ENCODE measurements at places on chromosomes 3 and 15. TPM values are rescaled to one million over a fixed set of nuclear protein-coding genes. Genes with fewer than 3 reads are reported as not detected.
A peak's percentile ranks its signal among the peaks of the same experiment; 100 is the strongest.

The UBE2E2 gene
- 110 TPM for total RNA-seq

GRCh38 chr15:66587749-66588148 lies 22.0 kb upstream of the LCTL start:
- H3K4me1 ChIP-seq, result no peaks in the 10 kb centered on the region
- peaks cover 5% of the 10 kb centered on the region for H3K27me3 ChIP-seq
- no peaks in the 10 kb centered on the region for H3K36me3 ChIP-seq
- H3K27ac ChIP-seq, result no peak overlapping the region

DNA sequence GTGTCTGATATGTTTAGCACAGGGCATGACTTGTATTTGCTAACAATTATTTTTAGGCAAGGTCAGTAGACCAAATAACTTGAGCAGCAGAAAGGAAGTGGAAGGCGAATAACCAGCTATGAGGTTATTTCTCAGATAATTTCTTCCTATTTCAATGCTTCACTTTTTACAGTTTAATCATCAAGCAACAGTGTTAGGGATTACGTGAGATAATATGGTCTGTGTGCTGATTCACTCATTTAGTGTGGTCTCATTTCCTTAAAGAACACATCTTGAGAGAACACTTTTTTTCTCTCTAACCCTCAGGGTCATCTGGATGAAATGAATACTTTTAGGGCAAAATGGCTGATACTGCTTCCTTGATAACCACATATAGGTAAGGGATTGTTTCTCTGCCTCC lies 126.0 kb upstream of the CCNL1 start:
- peaks cover 6% of the 10 kb centered on the region for H3K4me1 ChIP-seq

The CSTA gene
- total RNA-seq, result 0.55 TPM

GRCh38 chr3:87267953-87268645 lies 8.3 kb downstream of the POU1F1 start:
- DNase-seq, result no peak
- no peaks in the 10 kb centered on the region for H3K27me3 ChIP-seq
- H3K36me3 ChIP-seq, result no peaks in the 10 kb centered on the region

The TEX55 gene
- not detected for total RNA-seq

DNA sequence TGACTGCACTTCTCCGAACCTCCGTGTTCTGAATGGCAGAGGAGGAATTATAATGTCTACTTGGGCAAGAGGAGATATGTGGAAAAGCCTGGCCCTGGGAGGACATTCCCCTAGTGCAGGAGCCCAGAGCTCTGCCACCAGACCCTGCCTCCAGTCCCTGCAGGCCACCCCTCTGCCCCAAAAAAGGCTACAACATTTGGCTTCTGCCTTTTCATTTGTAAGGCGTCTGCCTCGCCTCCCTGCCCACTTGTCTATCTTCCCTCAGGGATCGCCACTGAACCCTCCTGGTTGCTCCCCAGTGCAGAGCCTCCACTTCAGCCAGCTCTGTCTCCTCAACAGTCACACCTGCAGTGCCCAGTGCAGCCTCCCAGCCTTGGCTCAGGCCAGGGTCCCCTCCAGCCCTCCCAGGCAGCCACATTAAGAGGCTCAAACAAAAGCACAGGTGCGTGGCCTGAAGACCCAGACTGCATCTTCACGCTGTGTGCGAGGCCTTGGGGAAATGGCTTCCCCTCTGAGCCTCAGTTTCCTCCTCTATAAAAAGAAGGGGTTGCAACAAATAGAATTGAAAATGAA lies 125.9 kb upstream of the SMAD3 start:
- no peaks in the 10 kb centered on the region for H3K27me3 ChIP-seq
- H3K36me3 ChIP-seq, result no peaks in the 10 kb centered on the region

DNA sequence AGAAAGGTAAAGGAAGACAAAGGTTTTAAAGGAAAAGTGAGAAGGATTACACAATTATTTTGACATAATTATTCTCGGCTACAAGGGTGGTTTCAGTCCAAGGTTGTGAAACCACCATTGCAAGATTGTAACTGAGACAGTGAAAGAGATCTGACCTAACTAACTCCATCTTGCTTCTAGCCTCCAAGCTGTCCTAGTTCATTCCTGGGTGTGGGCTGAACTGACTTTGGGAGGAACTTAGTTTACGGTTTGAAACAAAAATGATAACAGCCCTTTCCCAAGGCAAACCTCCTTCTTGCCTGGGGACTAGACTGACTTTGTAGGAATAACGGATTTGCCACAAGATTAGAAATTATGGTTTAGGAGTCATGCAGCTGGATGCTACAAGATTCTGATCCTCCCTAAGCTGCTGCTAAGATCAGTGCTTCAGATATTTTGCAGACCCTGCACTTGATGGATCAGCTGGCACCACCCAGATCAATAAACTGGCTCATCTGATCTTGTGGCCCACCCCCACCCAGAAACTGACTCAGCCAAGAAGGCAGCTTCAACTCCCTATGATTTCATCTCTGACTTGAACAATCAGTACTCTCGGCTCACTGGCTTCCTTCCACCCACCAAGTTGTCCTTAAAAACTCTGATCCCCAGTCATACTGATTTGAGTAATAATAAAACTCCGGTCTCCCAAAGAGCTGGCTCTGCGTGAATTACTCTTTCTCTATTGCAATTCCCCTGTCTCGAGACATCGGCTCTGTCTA lies 57.7 kb upstream of the AADACL2 start:
- no peak for DNase-seq
- no peak overlapping the region for H3K27ac ChIP-seq
- no peaks in the 10 kb centered on the region for H3K4me1 ChIP-seq

The UBAP1L gene
- total RNA-seq, result 1.9 TPM

- H3K36me3 ChIP-seq, result no peaks in the 10 kb centered on the region
- peaks cover 9% of the 10 kb centered on the region for H3K4me1 ChIP-seq
- no peak overlapping the region for H3K27ac ChIP-seq
- H3K4me3 ChIP-seq, result peak overlapping the region; percentile 58
- peaks cover 31% of the 10 kb centered on the region for H3K27me3 ChIP-seq
These were observed 1.3 kb upstream of the PIGZ start for GRCh38 chr3:196969660-196970546.

DNA sequence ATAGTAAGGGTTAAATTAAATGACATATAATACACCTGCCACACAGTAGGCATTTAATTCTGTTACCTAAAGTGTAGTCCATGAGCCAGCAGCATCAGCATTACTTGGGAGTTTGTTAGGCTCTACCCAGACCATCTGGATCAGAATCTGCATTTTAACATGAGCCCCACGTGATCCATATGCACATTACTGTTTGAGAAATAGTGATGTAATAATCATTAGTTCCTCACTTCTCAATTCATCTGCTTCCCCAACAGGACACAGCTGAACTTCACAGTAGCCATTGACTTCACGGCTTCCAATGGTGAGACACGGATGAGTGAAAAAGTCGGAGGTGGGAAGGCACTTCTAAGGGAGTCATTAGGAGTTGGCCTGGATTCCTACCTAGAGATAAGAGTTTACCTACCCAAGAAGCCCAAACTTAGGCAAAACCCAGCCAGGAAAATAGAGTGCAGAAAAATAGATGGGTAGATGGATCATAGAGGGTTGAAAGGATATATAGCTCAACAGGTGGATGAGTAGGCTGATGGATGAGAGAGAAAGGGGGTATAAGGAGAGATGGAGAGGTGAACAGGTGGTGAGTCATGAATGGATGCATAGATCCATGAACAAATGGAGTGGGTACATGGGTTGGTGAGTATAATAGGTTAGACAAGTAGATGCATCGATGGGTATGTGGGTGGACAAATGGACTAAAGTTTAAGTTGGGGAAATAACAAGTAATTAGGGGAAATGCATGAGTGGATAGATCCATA lies 13.3 kb downstream of the CPNE9 start:
- no peak for DNase-seq
- H3K36me3 ChIP-seq, result no peaks in the 10 kb centered on the region
- H3K4me3 ChIP-seq, result no peak overlapping the region
- no peaks in the 10 kb centered on the region for H3K27me3 ChIP-seq

DNA sequence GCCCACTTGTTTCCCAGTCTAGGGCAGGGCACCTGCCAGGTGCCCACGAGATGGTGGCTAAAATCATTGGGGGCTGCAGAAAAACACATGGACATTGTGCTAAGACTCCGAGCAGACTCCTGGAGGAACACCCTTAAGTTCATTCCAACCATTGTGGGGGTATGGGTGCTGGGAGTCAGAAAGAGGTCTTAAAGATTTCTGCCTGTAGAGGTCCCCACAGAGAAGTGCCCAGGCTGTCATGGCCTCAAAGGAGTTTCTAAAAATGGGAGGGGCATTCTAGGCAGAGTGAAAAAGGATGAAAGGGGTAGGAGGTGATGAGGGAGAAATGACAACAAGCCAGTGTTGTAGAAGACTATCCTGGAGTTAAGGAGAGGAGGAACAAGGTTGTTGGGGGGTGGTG lies 17.1 kb downstream of the RBP1 start:
- no peaks in the 10 kb centered on the region for H3K4me1 ChIP-seq
- no peak for DNase-seq
- H3K36me3 ChIP-seq, result peaks cover 34% of the 10 kb centered on the region
- H3K27ac ChIP-seq, result no peak overlapping the region
- H3K4me3 ChIP-seq, result no peak overlapping the region

GRCh38 chr15:74422652-74423430 lies 10.9 kb downstream of the SEMA7A start:
- peak; percentile 61 for DNase-seq
- no peaks in the 10 kb centered on the region for H3K27me3 ChIP-seq
- peaks cover 83% of the 10 kb centered on the region for H3K4me1 ChIP-seq
- no peak overlapping the region for H3K4me3 ChIP-seq

GRCh38 chr3:151351219-151351618 lies 21.9 kb upstream of the P2RY13 start:
- no peaks in the 10 kb centered on the region for H3K36me3 ChIP-seq
- no peak for DNase-seq
- no peaks in the 10 kb centered on the region for H3K27me3 ChIP-seq
- no peaks in the 10 kb centered on the region for H3K4me1 ChIP-seq

GRCh38 chr3:197798863-197799262 lies 7.8 kb downstream of the LRCH3 start:
- no peak for DNase-seq
- H3K27ac ChIP-seq, result no peak overlapping the region
- H3K4me3 ChIP-seq, result no peak overlapping the region
- H3K36me3 ChIP-seq, result no peaks in the 10 kb centered on the region
- peaks cover 5% of the 10 kb centered on the region for H3K4me1 ChIP-seq

The SPINK8 gene
- total RNA-seq, result not detected

- H3K4me1 ChIP-seq, result peaks cover 2% of the 10 kb centered on the region
- H3K27me3 ChIP-seq, result no peaks in the 10 kb centered on the region
- no peak overlapping the region for H3K27ac ChIP-seq
- DNase-seq, result no peak
These were observed 13.4 kb downstream of the ATRIP start for GRCh38 chr3:48459773-48460516.

GRCh38 chr15:74845581-74845980 lies 2.6 kb upstream of the ULK3 start:
- H3K4me1 ChIP-seq, result peaks cover 12% of the 10 kb centered on the region
- H3K4me3 ChIP-seq, result no peak overlapping the region
- peaks cover 8% of the 10 kb centered on the region for H3K36me3 ChIP-seq
- DNase-seq, result no peak
- no peak overlapping the region for H3K27ac ChIP-seq

The DPPA2 gene
- total RNA-seq, result 0.48 TPM

The NTRK3 gene
- 14.5 TPM for total RNA-seq

- no peak overlapping the region for H3K27ac ChIP-seq
- DNase-seq, result no peak
- no peaks in the 10 kb centered on the region for H3K4me1 ChIP-seq
- H3K27me3 ChIP-seq, result peaks cover 21% of the 10 kb centered on the region
These were observed 44.8 kb downstream of the LHFPL4 start for GRCh38 chr3:9508781-9509180.

The GUCA1C gene
- not detected for total RNA-seq

DNA sequence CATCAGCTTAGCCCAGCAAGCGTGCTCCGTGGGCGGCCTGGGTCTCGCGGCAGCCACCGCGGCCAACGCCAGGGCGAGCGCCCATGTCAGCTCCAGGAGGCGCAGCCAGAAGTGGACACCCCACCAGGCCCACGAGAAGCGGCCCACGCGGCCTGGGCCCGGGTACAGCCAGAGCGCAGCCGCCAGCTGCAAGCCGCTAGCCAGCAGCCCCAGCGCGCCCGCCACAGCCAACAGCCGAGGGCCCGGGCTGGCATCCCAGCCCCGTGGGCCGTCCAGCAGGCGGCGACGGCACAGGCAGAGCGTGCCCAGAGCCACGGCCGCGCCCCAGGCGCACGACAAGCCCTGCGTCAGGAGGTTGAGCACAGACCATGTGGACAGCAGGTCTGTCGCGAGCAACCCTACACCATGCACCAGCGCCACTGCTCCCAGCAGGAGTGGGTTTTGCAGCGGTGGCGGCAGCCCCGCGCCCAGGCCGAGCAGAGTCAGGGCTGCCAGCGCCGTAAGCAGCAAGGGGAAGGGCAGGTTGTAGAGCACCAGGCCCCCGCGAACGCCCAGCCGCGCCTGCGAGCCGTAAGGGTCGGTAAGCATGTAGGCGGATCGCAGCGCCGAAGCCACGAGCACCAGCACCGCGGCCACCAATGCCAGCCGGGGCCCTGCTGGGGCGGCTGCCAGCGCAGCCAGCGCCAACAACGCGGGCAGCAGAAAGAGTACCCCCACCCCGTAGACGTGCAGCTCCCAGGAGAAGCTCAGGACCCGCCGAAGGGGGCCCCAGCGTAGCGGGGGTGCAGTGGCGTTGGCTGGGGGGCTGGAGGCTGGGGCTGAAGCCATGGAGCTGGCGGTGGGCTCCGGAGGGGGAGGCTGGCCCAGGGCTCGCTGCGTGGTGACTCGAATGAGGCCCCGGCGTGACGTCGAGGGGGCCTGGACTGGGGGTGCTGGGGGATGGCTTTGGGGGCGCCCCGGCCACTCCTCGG lies 4.9 kb downstream of the PRRT3 start:
- H3K4me3 ChIP-seq, result peak overlapping the region; percentile 63
- no peaks in the 10 kb centered on the region for H3K36me3 ChIP-seq
- no peak overlapping the region for H3K27ac ChIP-seq
- peaks cover 11% of the 10 kb centered on the region for H3K4me1 ChIP-seq

- DNase-seq, result no peak
- H3K27ac ChIP-seq, result no peak overlapping the region
- no peaks in the 10 kb centered on the region for H3K36me3 ChIP-seq
- H3K27me3 ChIP-seq, result peaks cover 8% of the 10 kb centered on the region
These were observed 3.1 kb upstream of the CPNE9 start for GRCh38 chr3:9700536-9700935.

The CAMP gene
- not detected for total RNA-seq

- no peak for DNase-seq
- H3K27ac ChIP-seq, result no peak overlapping the region
- H3K4me1 ChIP-seq, result peaks cover 5% of the 10 kb centered on the region
These were observed 53.4 kb downstream of the CHDH start for GRCh38 chr3:53792866-53793265.

The SCAANT1 gene
- not detected for total RNA-seq

DNA sequence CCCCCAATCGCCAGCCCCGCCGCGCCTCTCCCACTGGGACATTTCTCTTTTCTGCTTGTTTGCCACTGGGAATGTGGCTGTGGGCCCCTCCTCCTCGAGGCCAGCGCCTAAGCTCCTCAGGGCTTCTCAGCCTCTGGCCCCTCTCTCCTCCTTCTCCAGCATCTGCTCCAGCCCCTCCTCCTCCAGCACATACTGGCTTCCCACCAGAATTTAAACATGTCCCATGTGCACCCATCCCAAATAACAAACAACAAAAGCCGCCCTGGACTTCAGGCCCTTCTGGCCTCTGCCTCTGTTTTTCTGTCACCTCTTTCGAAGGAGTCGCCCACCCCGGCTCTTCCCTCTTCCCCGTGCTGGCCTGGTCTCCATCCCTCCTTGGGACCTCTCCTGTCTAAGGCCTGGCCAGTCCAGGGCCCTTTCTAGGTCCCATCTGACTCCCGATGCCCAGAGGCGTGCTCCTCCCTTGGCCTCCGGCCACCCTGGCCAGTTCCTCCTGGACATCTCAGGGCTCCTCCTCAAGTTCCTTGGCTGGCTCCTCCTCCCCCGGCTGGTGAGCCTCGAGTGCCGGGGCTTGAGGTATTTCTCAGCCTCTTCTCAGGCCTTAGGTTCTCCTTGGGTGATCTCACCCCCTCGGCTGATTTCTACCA lies 94.6 kb upstream of the SLC6A6 start:
- H3K36me3 ChIP-seq, result no peaks in the 10 kb centered on the region
- no peak overlapping the region for H3K4me3 ChIP-seq
- H3K27ac ChIP-seq, result no peak overlapping the region
- no peak for DNase-seq
- H3K27me3 ChIP-seq, result peaks cover 43% of the 10 kb centered on the region
- H3K4me1 ChIP-seq, result no peaks in the 10 kb centered on the region
